ENCODE measurements at places on chromosomes 12 and 14.

GRCh38 chr12:5904969-5905368 is 40.1 kb downstream of the ANO2 start:
- no peak for DNase-seq

- no peak for DNase-seq
Observed at GRCh38 chr12:124402248-124403066, 107.6 kb downstream of the RFLNA start.

DNA sequence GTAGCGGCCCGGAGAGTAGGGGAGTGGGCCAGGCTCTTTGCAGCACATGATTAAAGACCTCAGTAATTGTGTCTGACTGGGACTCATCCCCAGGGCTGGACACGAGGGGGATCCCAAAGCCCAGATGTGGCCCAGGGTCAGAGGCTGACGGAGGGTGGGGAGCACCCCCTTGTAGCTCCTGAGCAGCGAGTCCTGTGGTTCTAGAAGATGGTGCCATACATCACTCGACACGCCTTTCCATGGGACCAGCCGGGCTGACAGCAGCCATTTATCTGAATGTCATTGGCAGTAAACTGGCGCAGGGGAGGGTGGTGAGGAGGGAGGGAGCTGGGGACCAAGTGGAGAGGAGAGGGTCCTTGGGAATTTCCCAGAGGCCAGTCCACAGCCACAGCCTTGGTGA is 65.1 kb upstream of the FAM222A start:
- DNase-seq, result no peak

DNA sequence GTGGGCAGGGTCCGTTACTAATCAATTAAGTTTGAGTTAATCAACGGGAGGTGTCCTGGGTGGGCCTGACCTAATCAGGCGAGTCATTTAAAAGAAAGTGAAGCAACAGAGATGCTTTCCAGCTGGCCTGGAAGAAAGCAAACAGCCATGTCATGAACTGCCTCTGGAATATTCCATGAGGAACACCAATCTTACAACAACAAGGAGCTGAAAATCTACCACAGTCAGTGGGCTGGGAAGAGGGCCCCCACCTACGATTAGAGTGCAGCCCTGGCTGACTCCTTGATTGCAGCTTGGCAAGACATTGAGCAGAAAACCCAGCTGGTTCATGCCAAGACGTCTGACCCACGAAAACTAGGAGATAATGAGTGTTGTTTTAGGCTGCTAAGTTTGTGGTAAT is 56.2 kb downstream of the SSPN start:
- DNase-seq, result no peak

DNA sequence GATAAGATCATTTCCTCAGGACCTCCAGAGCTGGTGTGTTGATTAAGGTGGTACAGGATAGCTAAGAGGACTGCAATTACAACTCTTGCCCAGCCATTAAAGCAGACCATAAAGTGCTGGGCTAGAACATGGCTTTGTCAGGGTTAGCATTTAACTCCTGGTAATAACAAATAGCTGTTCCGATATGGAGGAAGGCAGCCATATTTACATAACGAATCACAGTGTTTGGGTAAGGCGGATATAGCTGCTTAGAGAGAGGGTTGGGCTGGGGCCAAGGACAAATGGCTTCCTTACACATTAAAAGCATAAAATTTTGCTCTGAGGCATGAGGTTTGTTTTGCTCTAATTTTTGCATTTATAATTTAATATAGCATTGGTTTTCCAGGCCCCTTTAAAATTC is 297.7 kb upstream of the DDHD1 start:
- DNase-seq, result peak; percentile 47

- DNase-seq, result no peak
Observed at GRCh38 chr12:13073173-13073572, 29.0 kb downstream of the FAM234B start.

DNA sequence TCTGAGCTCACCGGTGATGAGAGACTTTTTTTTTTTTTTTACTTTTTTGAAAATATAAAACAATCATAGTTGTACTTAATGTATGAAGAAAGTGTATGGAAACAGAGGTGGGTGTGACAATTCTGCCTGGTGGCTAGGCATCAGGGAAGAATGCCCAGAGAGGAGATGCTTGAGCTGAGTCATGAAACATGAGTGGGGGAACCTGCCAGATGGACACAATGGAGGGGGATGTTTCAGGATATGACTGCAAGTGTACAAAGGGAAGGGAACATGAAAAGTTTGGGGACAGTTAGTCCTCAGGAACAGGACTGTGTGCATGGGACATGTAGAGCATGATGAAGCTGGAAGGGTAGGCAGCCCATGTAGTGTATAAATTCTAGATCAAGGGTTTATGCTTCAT is 274.2 kb upstream of the E2F7 start:
- peak; percentile 37 for DNase-seq
